ENCODE measurements at places on chromosomes 2 and 18.

DNA sequence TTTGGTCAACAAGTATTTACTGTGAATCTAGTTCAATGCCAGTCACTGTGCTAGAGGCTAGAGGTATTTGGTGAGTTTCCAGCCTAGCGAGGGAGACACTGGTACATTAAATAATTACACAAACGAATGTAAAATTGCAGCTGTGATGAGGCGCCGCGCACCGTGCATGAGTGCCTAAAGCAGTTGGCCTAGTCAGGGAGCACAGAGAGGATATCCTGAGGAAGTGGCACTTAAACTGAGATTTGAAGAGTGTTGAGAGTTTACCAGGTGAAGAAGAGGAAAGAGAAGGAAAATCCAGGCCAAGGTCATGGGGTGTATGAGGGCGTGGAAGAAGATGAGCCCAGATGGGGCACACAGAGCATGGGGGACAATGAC lies 157.6 kb upstream of the NDUFV2 start:
- DNase-seq: no peak

DNA sequence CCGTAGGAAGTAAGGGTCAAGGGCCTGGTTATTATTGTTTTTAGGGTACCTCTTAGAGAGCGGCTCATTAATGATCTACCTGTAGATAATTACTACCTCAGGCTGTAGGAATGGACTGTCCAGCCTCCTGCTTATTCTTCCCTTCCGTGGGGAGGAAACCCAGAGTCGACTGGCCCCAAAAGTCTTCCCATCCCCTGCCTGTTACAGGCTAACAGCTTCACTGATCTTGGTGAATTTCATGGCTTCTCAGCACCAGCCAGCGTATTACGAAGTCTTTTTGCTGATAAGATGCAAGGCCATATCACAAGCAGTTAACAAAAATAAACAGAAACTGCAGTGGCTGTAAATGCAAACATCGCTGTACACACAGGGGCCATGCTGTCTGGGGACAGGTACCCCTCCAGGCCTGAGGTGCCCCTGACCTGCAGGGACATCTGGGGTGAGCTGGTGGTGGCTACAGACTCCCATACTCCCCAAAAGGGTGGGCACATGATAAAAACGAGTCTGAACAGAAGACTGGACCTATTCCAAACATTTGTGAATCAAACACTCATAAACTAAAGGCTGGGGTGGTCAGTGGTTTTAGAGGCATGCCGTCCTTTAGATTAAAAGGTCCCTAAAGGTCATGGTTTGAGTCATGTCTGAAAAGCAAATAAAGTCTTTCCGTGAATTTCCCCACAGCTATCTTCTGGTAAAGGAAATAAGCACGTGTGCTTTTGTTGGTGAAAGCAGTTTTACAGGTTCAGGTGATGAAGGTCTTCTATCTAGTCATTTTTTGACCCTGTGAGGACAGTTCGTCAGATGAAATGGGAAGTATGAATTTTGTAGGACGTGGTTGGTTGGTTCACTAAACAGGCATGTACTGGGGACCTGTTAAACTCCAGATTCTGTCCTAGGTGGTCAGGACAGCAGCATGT lies 36.7 kb downstream of the TTC39C start:
- no peak for DNase-seq

DNA sequence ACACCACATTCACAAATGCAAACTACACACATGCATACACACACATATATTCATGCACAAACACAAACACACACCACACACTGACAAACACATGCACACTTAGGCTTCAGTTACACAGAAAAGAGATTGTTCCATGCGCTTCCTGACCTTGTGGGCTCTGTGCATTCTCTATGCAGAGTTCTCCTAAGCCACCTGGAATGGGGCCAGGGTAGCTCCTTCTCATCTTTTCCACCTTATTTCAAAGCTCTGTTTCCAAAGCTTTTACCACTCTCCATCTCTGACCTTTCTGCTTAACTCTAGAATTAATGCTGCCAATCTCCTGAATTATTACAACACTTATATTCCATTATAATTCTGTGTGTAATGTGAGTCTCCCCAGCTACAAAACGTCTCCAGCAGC lies 522.3 kb upstream of the MYT1L start:
- DNase-seq: no peak

GRCh38 chr2:53575721-53576124 lies 191.9 kb upstream of the CHAC2 start:
- no peak for DNase-seq

- DNase-seq: no peak
Measured at GRCh38 chr2:80288576-80288975, 16.0 kb downstream of the LRRTM1 start.
